ENCODE measurements at places on chromosomes 3 and 15. TPM values are rescaled to one million over a fixed set of nuclear protein-coding genes. Genes with fewer than 3 reads are reported as not detected.

GRCh38 chr3:3196148-3196861 is 16.8 kb upstream of the CRBN start:
- H3K4me1 ChIP-seq: peaks cover 15% of the 10 kb centered on the region
- no peak overlapping the region for H3K4me3 ChIP-seq
- no peaks in the 10 kb centered on the region for H3K36me3 ChIP-seq
- no peak for DNase-seq

DNA sequence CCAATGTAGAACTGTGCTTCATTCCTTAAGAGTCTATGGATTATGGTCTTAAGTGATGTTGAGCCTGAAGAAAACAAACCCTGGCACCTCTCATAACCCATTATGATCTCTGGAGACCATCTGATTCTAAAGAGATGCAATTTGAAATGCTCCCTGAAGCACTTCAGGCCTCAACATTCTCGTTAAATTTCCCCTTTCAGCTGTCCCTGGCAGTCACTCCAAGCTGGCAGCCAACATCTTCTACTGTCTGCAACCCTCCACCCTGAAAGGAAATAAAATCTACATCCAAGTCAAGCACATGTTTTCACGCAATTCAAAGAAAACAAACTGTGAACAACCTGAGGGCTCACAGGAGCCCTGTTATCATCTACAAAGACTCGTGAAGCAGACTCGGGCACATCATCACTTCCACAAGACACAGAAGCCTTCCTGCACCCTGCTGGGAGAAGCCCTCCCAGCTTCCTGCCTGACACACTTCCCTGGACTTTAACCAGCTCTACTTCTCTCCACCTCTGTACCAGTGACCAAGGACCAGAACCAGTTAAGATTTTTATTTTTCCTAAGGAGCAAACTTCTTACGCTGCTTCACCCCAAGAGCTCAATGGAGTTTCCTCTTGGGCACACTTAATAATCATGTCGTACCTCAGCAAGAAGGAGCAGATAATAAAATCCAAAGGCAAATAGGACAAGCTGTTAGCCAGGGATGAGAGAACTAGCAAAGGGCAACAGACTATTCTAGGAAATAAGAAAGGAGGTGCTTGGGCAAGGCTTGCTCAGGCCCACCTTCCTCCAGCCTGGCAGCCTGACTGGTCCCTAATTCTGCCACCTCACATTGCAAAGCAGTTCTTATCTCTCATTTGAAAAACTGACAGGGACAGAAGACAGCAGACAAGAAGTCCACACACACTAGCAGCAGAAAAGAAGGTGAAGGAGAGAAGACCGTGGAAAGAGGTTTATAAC is 67.1 kb downstream of the MAGI1 start:
- no peak for DNase-seq
- H3K36me3 ChIP-seq: no peaks in the 10 kb centered on the region
- H3K27ac ChIP-seq: no peak overlapping the region

DNA sequence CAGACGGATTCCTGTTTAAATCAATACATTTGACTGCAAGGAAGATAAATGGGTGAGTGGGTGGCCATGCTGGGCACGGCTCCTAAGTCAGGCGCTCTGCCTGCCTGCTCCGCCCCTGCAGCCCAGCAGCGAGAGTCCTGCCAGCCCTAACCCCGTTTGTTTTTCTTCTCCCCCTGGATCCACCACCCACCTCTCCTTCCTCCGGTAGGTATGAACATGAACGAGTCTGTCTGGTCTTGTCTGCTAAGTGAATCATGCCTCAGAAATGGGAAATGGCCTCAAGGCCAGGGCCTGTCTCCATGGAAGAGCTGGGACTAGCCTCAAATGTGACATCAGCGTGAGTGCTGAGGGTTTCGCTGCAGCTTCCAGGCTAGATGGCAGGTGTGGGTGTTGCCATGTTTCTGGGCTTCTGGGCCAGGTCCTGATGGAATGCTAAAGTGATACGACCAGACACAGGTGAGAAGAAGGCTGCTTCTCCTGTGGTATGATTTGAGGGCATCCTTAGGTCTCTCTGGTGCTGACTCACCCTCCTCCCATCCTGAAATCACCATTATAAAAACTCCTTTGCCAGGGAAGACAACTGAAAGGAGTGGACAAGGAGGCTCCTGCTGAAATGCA is 5.6 kb upstream of the FEM1B start:
- no peak for DNase-seq
- no peak overlapping the region for H3K4me3 ChIP-seq
- peaks cover 20% of the 10 kb centered on the region for H3K27me3 ChIP-seq
- peaks cover 12% of the 10 kb centered on the region for H3K4me1 ChIP-seq
- H3K27ac ChIP-seq: no peak overlapping the region
- H3K36me3 ChIP-seq: no peaks in the 10 kb centered on the region

DNA sequence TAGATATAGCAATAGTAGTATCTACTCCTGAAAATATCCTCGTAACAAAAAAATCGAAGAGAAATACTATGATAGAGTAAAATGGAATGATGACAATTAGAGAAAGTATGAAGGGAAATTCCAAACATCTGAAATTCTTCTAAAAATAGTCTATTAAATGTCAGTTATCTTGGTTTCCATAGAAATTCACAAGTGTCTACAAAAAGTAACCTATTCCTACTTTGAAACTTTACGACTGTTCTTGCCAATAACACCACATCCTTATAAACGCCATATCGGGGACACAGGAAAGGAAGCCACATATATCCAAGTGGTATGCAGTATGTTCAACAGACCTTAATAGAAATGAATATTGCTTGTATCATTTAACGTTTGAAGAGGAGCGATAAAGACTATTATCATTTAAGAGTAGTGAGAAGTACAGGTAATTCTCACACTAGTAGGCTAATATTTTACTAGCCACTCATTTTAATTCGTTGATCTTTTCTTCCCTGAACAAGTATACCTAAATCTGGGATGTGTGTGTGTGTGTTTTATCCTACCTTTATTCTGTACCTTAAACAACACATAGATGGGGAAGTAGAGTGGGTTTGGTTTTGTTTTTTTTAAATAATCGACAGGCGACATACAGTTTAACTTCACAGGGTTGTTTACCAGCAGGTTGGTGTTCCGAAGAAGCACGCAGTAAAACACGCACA is 1.2 kb downstream of the GPR176 start:
- peak overlapping the region; percentile 57 for H3K4me3 ChIP-seq
- DNase-seq: no peak
- no peak overlapping the region for H3K27ac ChIP-seq
- no peaks in the 10 kb centered on the region for H3K36me3 ChIP-seq
- H3K27me3 ChIP-seq: peaks cover 31% of the 10 kb centered on the region

The TRH gene
- not detected for total RNA-seq

The SUCNR1 gene
- not detected for total RNA-seq
